Mesothelial cell of epicardium (in vitro differentiated cells): ENCODE measurements at places on chromosomes 2 and 18. TPM values are rescaled to one million over a fixed set of nuclear protein-coding genes. Genes with fewer than 3 reads are reported as not detected.

- no peak for DNase-seq
These were observed 5.1 kb downstream of the RHOB start for GRCh38 chr2:20451761-20452499.

DNA sequence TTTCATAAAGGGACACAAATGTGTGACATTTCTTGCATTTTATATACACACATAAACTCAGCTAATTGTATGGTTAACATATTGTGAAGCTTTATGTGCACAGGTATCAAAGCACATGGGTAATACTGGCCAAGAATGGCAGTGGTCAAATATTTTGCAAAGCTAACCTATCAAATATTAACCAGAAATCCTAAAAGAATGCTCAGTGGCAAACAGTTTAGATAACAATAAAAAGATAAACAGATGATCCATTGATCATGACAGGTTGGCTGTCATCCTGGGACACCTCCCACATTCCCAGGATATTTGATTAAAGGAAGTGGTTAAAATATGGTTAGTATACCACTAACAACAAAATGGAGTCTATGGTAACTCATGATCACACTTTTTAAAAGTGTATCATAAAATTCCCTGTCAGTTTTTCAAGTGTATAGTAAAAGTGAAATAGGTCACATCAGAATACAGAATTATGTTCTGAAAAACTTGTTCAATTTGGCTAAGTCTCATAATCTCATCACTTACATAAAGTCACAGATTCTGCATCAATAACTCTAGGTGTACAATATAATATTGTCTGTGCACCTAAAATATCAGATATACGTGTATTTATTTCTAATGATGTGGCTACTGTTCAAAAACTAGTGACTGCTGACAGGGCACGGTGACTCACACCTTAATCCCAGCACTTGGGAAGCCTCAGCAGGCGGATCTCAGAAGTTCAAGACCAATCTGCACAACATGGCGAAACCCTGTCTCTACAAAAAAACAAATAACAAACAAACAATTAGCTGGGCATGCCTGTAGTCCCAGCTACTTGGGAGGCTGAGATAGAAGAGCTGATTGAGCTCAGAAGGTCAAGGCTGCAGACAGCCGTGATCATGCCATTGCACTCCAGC lies 48.9 kb downstream of the CDH2 start:
- DNase-seq, result no peak

DNA sequence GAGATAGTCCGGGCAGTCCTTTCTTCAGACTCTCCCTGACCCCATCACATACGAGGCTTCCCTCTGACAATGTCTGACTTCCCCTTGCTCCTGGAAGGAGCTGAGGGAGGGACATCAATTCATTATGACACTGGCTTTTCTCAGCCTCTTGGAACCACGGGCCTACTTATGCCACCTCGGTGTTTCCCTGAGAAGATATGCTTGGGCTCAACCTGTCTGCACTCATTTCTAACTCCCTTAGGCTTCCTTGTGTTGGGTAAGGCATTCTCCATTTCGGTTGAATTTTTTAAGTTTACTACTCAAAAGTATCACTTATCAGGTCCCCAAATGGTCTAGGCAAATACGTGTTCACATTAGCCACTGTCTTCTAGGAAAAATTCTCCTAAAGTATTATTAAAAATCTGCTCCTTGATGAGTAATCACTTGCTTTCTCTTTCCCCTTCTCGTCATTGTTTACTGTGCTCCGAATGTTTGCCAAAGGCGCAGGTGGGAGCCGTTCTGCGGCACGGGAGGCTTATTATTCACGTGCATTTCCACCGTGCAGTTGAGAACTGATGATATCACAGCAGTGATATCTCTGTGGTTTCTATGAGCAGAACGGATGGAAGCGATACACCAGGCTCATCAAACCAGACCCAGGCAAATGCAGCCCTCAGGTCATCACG lies 33.1 kb downstream of the ARL4C start:
- DNase-seq, result no peak

GRCh38 chr2:143741205-143741604 lies 612.0 kb downstream of the ARHGAP15 start:
- no peak for DNase-seq

GRCh38 chr2:55620123-55620779 lies 2.8 kb upstream of the PPP4R3B start:
- DNase-seq, result no peak

GRCh38 chr2:237441605-237442274 lies 27.8 kb upstream of the COL6A3 start:
- no peak for DNase-seq

- DNase-seq, result no peak
These were observed 145.5 kb downstream of the ACKR3 start for GRCh38 chr2:236715077-236715476.

DNA sequence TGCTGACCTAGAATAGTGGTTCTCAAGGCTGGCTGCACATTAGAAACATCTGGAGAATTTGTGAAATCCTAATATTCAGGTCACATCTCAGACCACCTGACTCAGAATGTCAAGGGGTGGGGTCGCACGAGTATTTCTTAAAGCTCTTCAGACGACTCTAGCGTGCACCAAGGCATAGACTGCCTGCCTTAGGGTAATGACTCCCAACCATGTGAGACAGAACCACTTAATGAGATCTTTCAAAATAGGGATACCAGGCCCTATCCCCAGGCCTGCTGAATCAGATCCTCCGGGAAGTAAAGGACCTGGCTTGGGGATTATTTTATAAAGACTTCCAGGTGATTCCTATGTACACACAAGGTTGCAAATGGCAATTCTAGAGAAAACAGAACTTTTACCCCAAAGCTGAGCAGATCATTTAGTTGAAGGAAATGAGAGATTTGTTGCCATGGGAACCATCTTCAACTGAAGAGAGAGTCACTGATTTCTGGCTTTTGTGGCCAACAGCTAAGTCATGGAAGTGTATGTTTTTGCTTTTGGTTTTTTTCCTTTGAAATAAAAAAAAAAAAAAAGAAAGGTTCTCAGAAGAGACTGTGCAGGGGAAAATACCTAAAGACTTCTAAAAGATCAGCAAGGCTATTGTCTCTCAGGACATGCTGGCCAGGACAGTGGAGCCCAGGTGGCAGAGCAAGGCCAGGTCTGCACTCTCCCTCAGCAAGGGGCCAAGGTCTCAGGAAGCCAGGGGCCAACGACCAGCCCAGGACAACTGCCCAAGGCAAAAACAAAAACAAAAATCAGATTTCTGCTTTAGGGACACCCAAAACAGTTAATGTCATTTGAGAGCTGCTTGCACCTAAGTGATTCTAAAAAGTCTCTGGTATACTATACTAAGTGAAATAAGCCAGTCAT lies 15.3 kb upstream of the LOXHD1 start:
- DNase-seq, result no peak

DNA sequence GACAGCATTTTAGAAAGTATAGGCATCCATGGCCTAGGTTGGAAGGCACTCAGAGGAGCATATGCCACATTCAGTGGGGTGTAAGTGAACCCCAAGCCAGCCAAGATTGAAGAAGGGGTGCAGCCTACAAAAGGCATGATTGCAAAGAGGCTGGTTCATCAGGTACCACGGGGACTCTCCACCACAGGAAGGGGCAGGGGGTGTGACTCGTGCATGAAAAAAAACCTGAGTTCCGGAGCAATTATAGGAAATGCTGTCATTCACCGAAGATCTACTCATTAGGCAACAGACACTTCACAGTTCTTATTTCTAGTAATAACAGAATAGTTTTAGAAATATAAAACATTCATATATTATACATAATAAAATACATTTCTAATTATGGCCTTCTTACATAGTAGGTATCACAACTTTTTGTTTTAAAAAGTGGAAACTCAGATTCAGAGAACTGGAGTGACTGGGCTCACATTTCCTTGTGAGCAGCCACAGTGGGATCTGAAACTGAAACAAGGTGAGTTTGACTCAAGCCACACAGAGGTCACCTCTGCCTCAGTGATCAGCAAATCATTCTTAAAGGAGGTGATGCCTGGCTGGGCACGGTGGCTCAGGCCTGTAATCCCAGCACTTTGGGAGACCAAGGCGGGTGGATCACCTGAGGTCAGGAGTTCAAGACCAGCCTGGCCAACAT lies 188.4 kb upstream of the GYPC start:
- no peak for DNase-seq

DNA sequence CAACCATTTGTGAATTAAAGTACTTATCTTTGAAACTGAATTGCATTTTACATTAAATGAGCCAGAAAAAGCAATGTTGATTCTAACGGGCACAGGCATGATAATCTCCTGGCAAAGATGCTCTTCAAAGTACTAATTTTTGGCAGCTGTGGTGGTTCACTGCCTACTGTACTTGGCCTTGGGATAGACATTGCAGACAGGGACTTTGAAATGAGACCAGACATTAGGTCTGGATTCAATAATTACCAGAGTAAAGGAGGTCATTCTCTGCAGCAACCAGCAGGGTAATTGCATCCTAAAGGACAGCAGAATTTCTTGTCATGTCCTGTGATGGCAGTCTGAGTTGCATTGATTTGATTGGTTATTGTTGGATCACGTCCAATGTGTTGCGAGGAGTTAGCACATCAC lies 986.5 kb downstream of the TDRD15 start:
- DNase-seq, result no peak

GRCh38 chr18:53946594-53946993 lies 277.9 kb downstream of the MBD2 start:
- no peak for DNase-seq

GRCh38 chr2:68318914-68319397 lies 793 bp downstream of the CNRIP1 start:
- DNase-seq, result no peak

DNA sequence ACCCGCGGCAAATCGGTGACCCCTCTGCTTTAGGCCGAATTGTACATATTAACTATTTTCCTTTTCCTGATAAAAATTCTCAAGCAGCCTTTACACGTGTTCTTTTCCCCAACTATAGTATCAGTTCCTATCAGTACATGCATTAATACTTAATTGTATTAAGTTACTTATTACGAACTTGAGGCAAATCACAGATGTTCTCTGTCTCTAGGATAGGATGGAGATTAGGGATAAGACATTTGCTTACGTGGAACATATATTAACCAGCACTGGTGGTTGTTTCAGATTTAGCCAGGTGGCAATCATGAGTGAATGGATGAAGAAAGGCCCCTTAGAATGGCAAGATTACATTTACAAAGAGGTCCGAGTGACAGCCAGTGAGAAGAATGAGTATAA lies 675 bp downstream of the GEMIN6 start:
- DNase-seq, result no peak

- DNase-seq, result no peak
These were observed 59.3 kb upstream of the CCDC68 start for GRCh38 chr18:55018602-55019001.

- no peak for DNase-seq
These were observed 1.3 kb upstream of the LMAN1 start for GRCh38 chr18:59360381-59360780.

GRCh38 chr2:74944987-74945787 lies 13.3 kb upstream of the POLE4 start:
- DNase-seq, result no peak

DNA sequence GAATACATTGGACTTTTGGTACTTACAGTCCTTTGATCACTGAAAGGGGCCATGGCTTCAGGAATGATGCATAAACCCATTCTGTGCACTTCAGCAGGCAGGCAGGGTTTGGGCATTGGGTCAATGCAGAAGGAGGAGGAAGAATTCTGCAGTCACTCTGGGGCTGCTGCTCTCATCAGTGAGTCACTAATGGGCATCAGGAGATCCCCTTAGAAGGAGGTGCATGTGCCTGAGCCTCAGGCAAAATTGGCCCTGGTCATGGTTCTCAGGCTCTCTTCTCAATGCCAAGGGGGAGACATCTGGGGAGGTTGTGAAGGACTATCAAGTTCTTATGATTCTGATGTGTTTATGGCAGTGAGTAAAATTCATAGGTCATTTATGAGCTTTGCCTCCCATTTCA lies 52.0 kb upstream of the TNP1 start:
- DNase-seq, result no peak

- no peak for DNase-seq
These were observed 571.5 kb downstream of the STK39 start for GRCh38 chr2:167675906-167676305.

GRCh38 chr2:51711766-51712165 lies 679.8 kb upstream of the NRXN1 start:
- no peak for DNase-seq

DNA sequence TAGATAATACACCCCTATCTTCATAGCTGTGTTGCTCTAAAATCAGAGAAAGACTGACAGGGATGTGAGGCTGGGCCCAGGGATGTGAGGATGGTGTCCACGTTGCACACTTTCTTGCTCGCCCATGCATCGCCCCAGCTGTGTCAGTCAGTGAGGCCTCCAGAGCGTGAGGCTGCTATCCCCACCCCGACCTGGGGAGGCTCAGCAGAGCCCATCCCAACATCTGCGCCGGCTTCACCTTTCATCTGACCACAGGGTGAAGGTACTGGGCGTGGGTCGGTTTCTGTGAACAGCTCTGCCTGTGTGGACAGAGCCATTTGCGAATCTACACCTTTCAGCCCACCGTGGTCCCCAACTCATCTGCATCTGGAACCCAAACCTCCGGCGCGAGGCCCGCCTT lies 255.7 kb downstream of the HDAC4 start:
- no peak for DNase-seq

GRCh38 chr2:27162151-27163121 lies 13.6 kb downstream of the TCF23 start:
- no peak for DNase-seq

- DNase-seq, result peak; percentile 19
These were observed 305.5 kb upstream of the HDAC4 start for GRCh38 chr2:239706367-239706766.

DNA sequence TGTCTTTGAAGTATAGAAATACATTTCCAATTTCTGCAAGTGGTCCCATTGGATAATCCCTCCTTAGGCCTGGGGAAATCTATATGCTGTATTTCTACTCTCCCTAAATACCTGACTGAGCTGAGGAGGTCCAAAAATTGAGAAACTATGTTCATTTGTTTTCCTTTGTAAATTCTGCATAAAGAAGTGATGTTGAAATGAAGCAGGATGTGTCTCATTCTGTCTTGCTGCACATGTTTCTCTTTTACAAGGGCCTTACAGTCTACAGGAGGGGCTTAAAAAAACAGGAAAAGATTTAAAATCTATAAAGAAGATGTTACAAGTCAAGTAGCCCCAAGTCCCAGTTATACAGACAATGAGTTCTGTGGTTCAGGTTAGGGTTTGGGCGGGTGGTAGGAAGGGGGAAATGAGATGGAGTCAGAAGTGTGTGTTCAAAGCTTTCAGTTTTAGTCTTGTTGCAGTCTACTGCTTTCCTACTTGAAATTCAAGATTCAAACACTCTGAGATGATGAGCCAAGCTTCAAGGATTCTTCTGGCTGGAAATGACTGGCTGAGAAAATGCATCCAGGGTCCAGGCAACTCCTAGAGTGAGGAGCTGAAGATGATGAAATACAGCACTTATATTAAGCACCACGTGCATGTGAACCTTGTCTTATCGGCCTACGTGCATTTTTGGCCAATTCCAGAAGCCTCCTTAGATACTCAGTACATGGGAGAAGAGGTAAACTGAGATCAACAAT lies 146.3 kb upstream of the CELF4 start:
- no peak for DNase-seq

The FTCDNL1 gene
- 1.5 to 2.1 TPM (median 1.5 TPM) in 3 replicates for total RNA-seq

The ITPRIPL1 gene
- 8.9 to 12.0 TPM (median 10.9 TPM) in 3 replicates for total RNA-seq

The FOXD4L1 gene
- total RNA-seq, result 0.16 to 0.50 TPM (median 0.49 TPM) in 3 replicates

The FEV gene
- 0.16 to 0.29 TPM (median 0.22 TPM) in 3 replicates for total RNA-seq

The XDH gene
- 3.8 to 3.9 TPM (median 3.9 TPM) in 3 replicates for total RNA-seq

The SEPTIN10 gene
- total RNA-seq, result 64.9 to 69.2 TPM (median 69.1 TPM) in 3 replicates

The RAX gene
- not detected in 3 replicates for total RNA-seq

The ATIC gene
- total RNA-seq, result 115 to 118 TPM (median 118 TPM) in 3 replicates

The ADAM23 gene
- 6.9 to 8.6 TPM (median 8.5 TPM) in 3 replicates for total RNA-seq

The PRKAG3 gene
- 2.8 to 3.6 TPM (median 2.9 TPM) in 3 replicates for total RNA-seq

The FAM228A gene
- total RNA-seq, result 1.1 to 1.4 TPM (median 1.4 TPM) in 3 replicates
